ENCODE measurements at places on chromosomes 6 and 20. TPM values are rescaled to one million over a fixed set of nuclear protein-coding genes. Genes with fewer than 3 reads are reported as not detected.

DNA sequence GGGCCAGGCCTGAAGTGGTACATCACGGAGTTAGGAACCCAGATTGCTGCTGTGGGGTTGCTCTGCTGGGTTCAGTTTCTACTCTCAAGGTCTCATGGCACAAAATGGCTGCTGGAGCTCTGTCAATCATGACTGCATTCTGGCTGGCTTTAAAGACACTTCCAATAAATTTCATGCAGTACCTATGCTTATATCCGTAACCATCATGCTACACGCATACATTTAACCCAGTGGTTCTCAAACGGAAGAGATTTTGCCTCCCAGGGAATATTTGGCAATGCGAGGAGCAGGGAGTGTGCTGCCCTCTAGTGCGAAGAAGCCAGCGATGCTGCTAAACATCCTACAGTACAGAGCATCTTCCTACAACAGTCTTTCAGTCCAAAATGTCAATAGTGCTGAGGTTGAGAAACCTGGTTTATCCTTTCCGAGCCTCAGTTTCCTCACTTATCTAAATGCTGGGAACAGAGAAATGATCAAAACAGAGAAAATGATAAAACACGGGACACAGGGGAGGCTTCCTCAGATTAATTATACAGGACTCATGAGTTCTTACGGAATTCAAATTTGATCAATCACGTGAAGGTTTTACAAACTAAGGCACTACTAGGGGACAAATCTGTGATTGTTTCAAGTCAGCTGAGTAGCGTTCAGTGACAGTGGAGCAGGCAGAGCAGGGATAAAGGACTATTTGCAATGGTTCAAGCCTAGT, 9.6 kb upstream of the SLC2A10 start:
- no peak for DNase-seq

- DNase-seq, result no peak
These were observed 1.5 kb downstream of the SLC9A8 start for GRCh38 chr20:49814057-49814694.

GRCh38 chr20:17940224-17940971, 28.2 kb downstream of the SNX5 start:
- DNase-seq, result no peak

- DNase-seq, result no peak
These were observed 460.9 kb upstream of the SULF2 start for GRCh38 chr20:48246061-48246790.

- DNase-seq, result no peak
These were observed 68.9 kb upstream of the NCOA3 start for GRCh38 chr20:47432834-47433210.

DNA sequence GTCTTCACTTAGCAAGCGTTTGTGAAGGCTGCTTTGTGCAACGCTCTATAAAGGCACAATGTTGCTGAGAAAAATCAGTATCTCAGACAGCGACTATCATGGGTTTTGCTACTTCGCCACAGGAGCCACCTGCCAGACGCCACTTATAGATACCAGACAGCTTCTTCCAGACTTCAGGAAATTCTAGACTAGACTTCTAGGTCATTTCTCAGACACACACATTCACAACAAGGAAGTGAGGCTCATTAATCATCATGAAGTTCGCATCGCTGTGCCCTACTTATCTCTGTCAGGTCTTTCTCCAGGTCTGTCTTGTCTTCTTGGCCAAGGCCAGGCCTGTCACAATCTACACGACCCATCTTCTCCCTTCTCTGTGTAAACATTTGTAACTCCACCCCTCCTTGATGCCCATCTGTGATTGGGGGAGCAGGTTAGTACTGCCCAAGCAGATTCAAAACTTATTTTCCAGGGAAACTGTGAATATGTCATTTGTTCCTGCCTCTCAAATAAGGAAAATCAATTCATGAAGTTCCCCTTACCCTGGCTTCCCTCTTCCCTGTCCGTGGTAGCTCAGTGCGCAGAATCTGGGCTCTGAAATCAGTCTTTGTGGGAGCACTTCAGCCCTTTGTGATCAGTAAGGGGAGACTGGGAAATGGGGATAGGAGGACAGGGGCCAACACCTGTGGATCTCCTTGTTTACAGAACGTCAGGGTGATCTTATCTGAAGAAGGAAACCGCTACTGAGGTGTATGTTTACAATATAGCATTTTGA, 115.5 kb downstream of the TNFAIP3 start:
- DNase-seq, result no peak

DNA sequence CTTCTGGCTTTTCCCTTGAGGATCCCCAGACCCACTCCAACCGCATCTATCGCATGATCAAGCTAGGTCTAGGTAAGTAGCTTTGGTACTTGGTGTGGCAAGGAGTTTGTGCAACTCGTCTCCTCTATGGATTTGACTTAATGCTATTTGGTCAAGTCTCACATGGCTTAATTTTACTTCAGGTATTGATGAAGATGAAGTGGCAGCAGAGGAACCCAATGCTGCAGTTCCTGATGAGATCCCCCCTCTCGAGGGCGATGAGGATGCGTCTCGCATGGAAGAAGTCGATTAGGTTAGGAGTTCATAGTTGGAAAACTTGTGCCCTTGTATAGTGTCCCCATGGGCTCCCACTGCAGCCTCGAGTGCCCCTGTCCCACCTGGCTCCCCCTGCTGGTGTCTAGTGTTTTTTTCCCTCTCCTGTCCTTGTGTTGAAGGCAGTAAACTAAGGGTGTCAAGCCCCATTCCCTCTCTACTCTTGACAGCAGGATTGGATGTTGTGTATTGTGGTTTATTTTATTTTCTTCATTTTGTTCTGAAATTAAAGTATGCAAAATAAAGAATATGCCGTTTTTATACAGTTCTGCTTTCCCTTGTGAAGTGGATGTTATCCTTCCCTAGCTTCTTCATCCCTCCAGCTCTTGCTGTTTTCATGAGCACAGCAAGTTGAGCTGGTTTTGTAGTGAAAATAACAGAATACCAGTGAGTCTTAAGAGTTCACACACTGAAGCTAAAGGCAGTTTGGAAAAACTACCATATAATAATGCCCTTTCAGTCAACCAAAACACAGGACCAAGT, 3.8 kb downstream of the SLC35B2 start:
- DNase-seq, result no peak

GRCh38 chr20:8066662-8067061, 47.1 kb upstream of the TMX4 start:
- DNase-seq, result no peak

DNA sequence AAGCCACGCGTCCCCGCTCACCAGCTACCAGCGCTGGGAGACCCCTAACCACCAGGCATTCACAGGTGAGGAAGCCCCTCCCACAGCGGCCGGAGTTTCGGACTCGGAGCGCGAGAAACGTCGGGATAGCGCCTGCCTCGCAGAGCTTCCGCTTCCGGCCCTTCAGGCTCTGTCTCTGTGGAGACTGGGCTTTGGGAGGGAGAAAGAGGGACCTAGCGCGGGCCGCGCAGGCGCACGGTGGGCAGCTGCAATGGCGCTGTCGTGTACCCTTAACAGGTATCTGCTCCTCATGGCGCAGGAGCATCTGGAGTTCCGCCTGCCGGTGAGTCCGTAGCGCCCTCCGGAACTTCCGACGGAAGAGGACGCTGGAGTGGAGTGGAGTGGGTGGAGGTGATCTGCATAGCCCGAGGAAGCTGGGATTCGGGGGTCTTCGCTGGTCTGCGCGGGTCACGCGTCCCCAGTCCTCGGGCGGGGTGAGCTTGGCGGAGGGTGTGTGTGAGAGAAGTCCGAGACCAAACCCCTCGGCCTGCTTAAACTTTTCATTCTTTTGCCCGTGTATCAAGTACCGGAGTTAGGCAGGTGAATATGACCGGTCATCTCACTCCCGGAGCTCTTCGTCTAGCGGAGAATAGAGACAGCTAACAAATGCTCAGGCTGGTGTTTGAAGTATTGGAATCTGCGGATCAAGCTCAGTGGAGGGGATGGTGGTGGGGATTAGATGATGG, at the start of gene TRMT11:
TRMT11 (plus strand) TSS at position 240 of the 725 bp plus-strand sequence; CDS start at position 251, 11 bp downstream.
- peak; percentile 96 for DNase-seq

The MYL9 gene
- 410 TPM for total RNA-seq

- DNase-seq, result no peak
These were observed 94.8 kb upstream of the NHSL1 start for GRCh38 chr6:138593909-138594757.

GRCh38 chr6:23181356-23182110, 612.2 kb downstream of the HDGFL1 start:
- no peak for DNase-seq

The RPS6KA2 gene
- total RNA-seq, result 136 TPM

The KCNK5 gene
- 10.0 TPM for total RNA-seq

The NNAT gene
- 0.43 TPM for total RNA-seq

DNA sequence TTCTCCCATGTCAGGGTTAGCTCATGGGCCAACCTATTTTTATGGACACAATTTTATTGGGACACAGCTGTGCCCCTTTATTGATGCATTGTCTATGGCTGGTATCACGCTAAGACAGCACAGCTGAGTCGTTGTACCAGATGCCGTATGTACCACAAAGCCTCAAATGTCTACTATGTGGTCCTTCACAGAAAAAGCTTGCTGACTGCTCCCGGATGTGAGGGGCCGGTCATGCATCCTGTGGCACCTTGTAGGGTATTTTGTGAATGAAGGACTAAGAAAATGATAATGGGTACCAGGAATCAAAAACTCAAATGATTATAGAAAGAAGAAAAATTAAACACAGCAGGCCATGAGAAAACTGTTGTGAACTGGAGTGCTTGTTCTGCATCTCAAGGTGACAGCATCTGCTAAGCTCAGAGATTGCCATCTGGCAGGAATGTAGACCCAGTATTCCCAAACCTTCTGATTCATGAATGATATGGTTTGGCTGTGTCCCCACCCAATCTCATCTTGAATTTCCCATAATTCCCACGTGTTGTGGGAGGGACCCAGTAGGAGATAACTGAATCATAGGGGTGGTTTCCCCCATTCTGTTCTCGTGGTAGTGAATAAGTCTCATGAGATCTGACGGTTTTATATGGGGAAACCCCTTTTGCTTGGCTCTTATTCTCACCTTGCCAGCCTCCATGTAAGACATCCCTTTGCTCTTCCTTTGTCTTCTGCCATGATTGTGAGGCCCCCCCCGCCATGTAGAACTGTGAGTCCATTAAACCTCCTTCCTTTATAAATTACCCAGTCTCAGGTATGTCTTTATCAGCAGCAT, 248.5 kb downstream of the TSHZ2 start:
- DNase-seq, result no peak

The SIRPG gene
- 0.81 TPM for total RNA-seq

The CENPW gene
- 5.1 TPM for total RNA-seq

The HTR1B gene
- total RNA-seq, result 0.84 TPM

The ERVFRD-1 gene
- 0.55 TPM for total RNA-seq

GRCh38 chr20:54004445-54004844, 65.9 kb downstream of the BCAS1 start:
- no peak for DNase-seq

DNA sequence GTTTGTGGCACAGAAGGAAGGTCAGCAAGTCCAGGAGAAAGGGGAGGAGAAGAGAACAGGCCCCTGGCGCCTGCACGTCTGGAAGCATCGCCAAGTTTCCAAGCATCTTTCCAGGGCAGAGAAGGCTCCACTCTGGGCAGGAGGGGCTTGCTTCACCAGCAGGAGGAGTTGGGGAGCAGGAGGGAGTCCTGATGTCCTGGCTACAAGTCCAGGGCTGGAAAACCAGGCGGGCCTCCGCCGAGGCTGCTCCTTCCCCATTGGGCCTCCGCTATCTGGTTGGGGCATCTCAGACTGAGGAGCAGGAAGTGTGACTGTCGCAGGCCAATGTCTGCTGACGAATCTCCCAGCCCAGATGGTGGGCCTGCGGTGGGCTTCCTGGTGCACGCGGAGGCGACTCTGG, 421.9 kb downstream of the PREX1 start:
- DNase-seq, result no peak

The ALDH5A1 gene
- total RNA-seq, result 15.5 TPM

The ZKSCAN8 gene
- total RNA-seq, result 20.9 TPM

GRCh38 chr6:127180426-127180825, 62.0 kb downstream of the RSPO3 start:
- DNase-seq, result no peak

DNA sequence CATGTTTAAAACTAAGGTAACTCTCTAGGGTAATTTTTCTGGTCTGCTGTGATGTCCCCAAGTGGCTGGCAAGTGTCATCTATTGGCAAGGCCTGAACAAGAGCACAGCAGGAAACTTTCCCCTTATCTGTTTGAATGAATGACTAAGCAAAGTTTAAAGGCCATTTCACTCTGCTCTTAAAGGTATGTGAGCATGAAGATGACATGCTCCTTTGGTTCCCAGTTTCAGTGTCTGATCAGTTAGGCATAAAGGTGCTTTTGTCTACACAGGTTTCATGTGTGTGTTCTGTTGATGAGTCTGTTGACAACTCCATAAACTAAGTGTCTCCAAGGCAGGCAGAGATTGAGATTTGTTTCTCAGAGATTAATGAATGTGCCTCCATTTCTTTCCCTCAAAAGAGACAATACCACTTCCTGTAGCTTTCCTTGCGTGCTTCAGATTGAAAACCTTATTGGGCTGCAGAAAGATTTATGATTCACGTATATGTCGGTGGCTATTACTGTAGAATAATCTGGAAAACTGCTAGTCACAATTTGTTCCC, 83.9 kb downstream of the MAP3K7 start:
- DNase-seq, result no peak

GRCh38 chr6:137728386-137729349, 138.4 kb upstream of the TNFAIP3 start:
- no peak for DNase-seq

GRCh38 chr20:32634041-32634805, 39.5 kb downstream of the C20orf203 start:
- no peak for DNase-seq

The HUS1B gene
- total RNA-seq, result 1.0 TPM

- no peak for DNase-seq
These were observed 99.9 kb upstream of the MYL9 start for GRCh38 chr20:36441416-36441815.

GRCh38 chr6:17278289-17279063, 2.7 kb upstream of the RBM24 start:
- no peak for DNase-seq

- DNase-seq, result no peak
These were observed 16.7 kb upstream of the RAMACL start for GRCh38 chr6:166603043-166603690.

GRCh38 chr6:141484711-141485110, 648.0 kb upstream of the GJE1 start:
- DNase-seq, result no peak

GRCh38 chr6:130009146-130009545, 9.2 kb upstream of the L3MBTL3 start:
- DNase-seq, result no peak

The TMEM74B gene
- 6.1 TPM for total RNA-seq

DNA sequence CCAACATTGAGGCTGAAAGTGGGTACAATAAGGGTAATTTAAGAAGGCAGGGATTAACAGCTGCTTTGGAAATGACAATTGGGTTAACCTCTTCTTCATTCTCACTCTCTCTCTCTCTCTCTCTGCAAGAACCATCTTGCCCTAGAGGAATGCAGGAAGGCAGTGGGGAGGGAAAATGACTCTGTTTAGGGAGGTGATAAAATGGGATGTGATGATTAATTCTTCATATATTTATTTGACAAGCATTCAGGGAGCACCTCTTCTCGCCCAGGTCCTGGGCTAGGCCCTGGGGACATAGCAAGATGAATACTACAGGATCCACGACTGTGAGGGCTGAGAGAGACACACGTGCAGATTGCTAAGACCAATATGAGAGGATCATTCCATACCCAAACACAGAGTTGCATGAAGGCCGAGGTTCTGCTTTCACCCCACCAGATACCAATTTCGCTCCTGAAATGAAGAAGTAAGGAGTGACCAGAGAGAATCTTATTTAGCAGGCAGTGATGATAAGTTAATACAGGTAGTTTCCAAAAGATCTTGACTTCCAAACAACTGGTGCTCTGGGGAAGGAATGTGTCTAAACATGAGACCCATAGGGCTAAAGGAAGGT, 13.3 kb upstream of the PTPN1 start:
- DNase-seq, result no peak
